ENCODE measurements at places on chromosomes 12 and 14.
A peak's percentile ranks its signal among the peaks of the same experiment; 100 is the strongest.

- DNase-seq, result no peak
Measured at GRCh38 chr12:69433653-69434052, 36.5 kb upstream of the FRS2 start.

- no peak for DNase-seq
Measured at GRCh38 chr12:14570231-14570630, 2.5 kb upstream of the PLBD1 start.

GRCh38 chr12:24378548-24379407 is 429.3 kb upstream of the SOX5 start:
- DNase-seq, result peak; percentile 50

GRCh38 chr14:74697011-74697410 is 15.9 kb downstream of the AREL1 start:
- DNase-seq, result no peak

- DNase-seq, result peak; percentile 6
Measured at GRCh38 chr12:103771466-103771865, 69.6 kb downstream of the NT5DC3 start.

DNA sequence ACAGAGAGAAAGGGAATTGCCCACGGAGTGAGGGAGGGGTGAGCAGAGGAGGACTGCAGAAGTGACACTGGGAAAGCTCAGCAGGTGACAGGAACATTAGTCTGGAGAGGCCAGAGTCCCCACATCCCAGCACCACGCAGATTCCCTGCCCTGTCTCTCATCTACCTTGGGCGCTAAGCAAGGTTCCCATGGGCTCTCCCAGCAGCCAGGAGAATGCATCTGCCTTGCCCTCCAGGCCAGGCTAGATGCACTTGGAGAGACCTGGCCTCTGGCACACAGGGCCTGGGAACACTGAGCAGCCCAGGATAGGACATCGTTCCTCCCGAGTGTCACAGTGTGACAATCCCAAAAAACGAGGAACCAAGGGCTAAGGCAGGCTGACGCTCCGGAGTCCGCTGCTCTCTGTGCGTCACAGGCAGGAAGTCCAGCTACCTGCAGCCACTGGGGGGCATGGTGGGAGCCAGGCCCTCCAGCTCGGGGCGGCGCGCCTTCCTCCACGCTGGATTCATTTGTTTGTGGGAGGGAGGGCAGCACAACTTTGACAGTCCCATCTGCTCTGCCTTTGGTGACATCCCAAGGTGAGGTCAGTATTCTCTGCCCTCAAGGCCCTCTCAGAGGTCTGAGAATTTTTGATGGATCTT is 5.4 kb upstream of the NGB start:
- DNase-seq, result no peak

- DNase-seq, result no peak
Measured at GRCh38 chr12:3042394-3042793, 34.8 kb upstream of the TSPAN9 start.

DNA sequence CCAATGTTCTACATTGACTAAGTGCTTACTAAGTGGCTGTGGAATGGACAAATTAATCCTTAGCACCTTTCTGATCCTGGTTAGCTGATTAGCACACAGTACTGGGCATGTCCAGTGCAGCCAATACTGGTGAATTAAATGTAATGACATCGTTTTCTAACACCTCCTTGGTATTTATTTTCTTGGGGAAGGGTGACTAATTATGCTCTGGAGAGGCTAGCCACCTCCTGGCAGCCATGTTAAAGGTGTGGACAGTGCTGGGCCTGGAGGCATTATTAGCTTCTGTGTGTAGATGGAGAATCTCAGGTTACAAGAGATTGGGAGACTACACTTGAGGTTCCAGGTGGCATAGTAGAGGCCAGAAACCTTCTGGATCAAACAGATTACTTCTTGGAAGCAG is 230.9 kb upstream of the DDHD1 start:
- DNase-seq, result no peak

- DNase-seq, result no peak
Measured at GRCh38 chr12:69873429-69873828, 48.4 kb downstream of the MYRFL start.

DNA sequence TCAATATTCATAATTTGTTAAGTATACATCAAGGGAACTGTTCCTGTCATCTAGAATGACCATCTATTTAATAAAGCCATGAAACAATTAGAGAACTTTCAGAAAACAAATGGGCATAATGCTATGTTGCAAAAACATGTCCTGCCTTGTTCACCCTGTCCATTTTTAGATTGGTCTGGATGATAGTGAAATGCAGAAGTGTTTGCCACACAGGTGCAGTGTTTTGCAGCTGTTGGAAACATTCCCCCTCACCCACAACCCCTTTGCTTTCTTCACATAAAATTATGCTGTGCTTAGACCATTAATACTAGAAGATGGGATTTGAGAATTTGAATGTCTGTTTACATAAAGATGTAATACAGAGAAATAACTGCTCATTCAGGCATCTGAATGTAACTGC is 36.5 kb downstream of the LEMD3 start:
- no peak for DNase-seq

- DNase-seq, result no peak
Measured at GRCh38 chr12:126117502-126117901, 1052.3 kb downstream of the AACS start.

DNA sequence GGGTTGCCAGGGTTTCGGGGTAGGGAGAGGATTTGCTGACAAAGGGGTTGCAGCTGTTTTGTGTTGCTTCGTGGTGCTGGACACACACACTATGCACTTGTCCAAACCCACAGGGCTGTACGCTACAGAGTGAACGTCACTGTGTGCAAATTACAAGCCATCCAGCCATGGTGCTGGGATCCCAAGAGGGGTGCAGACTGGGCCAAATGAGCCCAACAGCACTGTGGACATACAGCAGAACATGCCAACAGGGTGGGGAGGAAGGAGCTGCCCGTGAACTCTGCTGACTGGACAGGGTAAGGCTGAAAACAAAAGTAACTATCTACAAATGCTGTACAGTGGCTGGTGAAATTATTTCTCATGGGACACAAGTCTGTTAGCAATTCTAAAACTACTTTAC is 25.2 kb downstream of the POLE start:
- no peak for DNase-seq

- peak; percentile 72 for DNase-seq
Measured at GRCh38 chr12:95096852-95097251, 23.4 kb upstream of the NR2C1 start.

DNA sequence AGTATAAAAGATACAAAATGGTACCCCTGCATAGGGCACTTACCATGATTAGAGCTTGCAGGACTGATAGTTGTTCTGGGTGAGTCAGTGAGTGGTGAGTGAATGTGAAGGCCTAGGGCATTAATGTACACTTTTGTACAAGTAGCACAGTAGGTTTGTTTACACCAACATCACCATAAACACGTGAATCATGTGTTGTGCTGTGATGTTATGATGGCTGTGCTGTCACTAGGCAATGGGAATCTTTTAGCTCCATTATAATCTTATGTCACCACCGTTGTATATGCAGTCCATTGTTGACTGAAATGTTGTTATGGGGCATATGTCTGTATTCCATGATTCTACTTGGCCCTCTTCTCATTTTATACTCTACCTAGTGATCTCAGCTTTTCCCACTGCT is 11.8 kb downstream of the NUBPL start:
- DNase-seq, result no peak

- DNase-seq, result no peak
Measured at GRCh38 chr12:71605039-71605438, 58.6 kb downstream of the ZFC3H1 start.

- DNase-seq, result no peak
Measured at GRCh38 chr12:116916122-116916521, 5.4 kb downstream of the FBXW8 start.

DNA sequence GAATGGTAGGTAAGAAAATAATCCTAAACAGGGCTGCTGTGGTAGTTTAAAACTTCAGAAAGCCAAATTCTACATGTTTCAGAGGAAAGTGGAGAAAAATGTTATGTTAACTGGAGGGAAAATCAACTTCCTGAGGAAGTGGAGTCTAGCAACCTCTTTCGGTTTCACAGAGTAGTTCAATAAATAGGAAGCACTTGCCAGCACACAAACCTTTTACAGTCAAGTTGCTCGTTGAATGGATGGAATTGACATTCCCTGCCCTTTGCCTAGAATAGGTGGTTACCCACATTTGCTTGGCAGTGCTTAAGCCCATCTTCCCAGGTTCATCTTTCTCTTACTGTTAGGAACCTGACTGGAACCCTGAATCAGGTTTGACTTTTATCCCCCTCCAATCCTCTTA is 15.9 kb downstream of the ANKRD13A start:
- no peak for DNase-seq

DNA sequence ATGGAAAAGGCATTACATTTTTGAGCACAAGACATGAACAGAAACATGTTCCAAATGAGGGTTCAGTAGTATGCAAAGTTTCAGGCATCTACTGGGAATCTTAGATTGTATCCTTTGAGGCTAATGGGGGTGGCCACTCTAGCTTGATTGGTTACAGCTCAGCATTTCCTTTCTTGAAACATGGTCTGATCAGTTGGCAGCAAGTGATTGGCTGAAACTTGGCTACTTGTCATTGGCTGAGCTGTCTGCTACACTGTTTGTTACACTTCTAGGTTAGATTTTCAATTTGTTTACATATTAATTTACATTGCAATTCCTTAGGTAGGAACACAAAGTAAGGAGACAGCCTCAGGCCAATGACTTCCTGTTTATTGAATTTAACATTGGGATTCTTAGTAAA is 918.0 kb upstream of the SEL1L start:
- DNase-seq, result no peak

GRCh38 chr14:32259368-32260013 is 56.4 kb upstream of the RNU6-8 start:
- peak; percentile 15 for DNase-seq

DNA sequence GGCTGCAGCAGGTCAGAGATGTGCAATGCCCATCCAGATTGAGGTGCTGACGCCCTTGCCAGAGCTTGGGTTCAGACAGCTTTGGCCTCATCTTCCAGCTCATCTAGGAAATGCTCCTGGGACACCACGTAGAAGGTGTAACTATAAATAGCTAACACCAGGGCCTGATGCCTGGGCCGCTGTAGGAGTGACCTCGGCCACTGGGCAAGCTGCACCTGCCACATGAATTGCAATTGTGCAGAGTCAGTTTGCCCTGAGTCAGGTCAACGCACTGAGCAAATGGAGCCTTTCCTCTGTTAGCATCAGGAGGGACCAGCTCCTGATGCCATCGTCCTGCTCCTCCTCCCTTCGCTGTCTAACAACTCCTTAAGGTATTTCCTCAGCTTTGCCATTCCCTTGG is 17.4 kb upstream of the DNM1L start:
- DNase-seq, result no peak

DNA sequence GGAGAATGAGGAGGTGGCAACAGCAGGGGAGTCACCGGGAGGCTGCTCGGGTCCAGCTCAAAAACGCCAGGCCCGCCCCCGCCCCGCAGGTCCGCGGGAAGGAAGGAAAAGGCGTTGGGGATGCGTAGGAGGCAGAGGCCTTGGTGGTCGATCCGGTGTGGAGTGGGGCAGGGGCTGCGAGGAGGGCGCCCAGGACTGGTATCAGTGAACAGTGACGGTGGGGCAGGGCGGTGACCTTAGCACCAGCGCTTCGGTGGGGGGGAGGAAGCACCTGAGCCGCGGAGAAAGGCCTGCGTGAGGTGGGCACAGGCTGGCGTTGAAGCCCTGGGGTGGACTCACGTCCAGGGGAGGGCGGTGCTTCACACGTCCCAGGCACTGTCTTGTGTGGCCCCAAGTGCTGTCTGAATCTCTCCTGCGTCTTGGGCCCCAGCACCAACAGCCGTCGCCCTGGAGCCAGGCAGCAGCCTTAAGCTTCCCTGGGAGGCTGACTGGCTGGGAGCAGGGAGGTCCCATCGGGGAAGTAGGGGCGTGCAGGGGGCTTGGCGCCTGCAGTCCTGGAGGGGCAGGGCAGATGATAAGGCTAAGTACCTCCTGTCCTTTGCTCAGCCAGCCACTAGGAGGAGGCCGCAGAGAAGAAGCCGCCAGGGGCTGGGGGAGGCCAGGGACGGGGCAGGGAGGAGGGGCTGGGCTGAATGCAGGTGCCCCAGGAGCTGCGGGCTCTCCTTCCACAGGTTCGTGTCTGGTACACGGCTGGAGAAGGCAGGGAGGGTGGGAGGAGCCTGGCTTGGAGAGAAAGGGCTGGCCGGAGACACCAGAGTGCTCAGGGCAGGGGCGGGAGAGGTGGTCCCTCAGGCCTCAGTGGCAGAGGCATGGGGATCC is 26.5 kb downstream of the ZBTB42 start:
- peak; percentile 9 for DNase-seq

GRCh38 chr14:55867719-55868118 is 250.5 kb upstream of the PELI2 start:
- DNase-seq, result no peak

- no peak for DNase-seq
Measured at GRCh38 chr12:8157484-8158198, 826 bp downstream of the ZNF705A start.

DNA sequence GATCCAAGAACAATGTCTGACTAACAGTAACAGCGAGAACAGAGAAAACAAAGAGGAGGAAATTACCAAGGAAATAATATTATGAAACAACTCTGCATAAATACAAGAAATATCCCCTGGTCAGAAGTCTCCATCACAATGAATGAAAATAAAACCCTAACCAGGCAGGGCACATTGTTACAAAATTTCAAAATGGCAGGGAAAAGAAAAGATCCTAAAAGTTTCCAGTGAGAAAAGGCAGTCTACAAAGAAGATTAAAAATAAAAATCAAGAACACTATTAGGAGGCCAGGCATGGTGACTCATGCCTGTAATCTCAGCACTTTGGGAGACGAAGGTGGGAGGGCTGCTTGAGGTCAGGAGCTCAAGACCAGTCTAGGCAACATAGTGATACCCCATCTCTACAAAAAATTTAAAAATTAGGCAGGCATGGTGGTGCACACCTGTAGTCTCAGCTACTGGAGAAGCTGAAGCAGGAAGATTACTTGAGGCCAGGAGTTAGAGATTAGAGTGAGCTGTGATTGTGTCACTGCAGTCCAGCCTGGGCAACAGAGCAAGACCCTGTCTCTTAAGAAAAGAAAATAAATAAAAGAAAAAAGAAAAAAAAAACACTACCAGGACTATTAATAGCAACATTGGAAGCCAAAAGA is 47.8 kb downstream of the FERMT2 start:
- no peak for DNase-seq

GRCh38 chr14:69270795-69271708 is 11.1 kb downstream of the GALNT16 start:
- no peak for DNase-seq

- no peak for DNase-seq
Measured at GRCh38 chr14:35197015-35197414, 74.7 kb downstream of the PRORP start.

DNA sequence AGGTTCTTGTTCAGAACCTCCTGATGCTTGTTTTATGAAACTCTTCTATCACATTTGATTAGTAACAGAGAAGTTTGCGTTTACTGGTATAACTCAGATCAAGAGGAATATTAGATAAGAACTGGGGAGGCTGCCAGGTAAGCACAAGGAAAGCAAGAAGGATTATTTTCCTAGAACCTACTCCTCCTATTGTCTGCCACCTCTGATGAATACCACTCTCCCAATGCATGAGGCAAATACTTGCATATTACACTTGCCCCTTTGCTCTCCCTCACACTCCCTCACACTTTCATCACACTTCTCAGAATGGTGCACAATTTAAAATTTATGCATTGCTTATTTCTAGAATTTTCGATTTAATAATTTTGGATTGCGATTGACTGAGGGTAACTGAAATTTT is 43.6 kb downstream of the LIN7A start:
- DNase-seq, result no peak

Measured in fibroblast of skin of left quadriceps (primary cell).